ENCODE measurements at places on chromosomes 2 and 18.

- peaks cover 2% of the 10 kb centered on the region for H3K4me1 ChIP-seq
- DNase-seq = no peak
- no peaks in the 10 kb centered on the region for H3K36me3 ChIP-seq
- no peaks in the 10 kb centered on the region for H3K27me3 ChIP-seq
- no peak overlapping the region for H3K27ac ChIP-seq
Measured at GRCh38 chr18:50886929-50887328, 8.0 kb downstream of the ME2 start.

DNA sequence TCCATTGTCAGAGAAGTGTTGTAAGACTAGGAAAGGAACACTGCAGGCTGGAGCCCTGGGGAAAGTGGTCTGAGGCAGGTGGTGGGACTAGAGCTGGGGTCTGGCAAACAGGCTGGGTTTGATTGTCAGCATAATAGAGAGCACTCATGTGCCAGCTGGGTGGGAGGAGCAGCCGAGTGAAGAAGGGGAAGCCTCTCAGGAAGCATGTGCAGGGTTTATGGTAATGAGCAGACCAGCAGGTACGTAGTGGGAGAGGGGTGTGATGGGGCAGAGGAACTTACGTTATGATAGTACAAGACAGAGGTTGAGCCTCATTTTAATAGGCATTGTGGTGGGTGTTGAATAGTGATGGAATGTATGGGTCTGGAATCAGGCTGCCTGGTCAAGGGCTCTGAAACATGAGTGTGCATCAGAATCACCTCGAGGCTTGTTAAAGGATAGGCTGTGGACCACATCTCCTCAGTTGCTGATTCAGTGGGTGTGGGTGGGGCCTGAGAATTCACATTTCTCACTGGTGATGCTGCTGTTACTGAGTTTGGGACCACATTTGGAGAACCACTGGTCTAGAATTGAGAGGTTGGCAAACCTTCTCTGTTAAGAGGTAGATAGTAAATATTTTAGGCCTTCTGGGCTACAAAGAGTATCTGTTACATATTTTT, 1.7 kb upstream of the MGAT5 start:
- no peaks in the 10 kb centered on the region for H3K4me1 ChIP-seq
- DNase-seq = no peak
- no peaks in the 10 kb centered on the region for H3K27me3 ChIP-seq

DNA sequence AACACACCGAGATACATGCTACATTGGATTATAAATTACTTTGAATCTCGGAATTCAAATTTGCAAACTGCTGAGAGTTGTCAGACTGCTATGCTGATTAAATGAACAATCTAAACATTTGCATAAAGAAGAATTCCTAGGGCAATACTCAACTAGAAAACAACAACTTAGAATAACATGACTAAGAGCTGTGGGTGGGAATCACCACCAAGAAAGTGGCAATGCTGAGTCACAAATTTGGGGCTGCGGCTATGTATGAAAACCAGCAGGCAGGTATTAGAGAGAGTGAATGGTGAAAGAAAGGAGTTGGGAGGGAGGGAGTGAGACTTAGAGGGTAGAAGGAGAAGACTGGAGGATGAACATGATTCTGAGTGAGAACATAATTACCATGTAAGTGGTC, 559.5 kb downstream of the PIK3C3 start:
- DNase-seq = no peak
- H3K27me3 ChIP-seq = no peaks in the 10 kb centered on the region
- no peak overlapping the region for H3K4me3 ChIP-seq
- no peaks in the 10 kb centered on the region for H3K4me1 ChIP-seq

DNA sequence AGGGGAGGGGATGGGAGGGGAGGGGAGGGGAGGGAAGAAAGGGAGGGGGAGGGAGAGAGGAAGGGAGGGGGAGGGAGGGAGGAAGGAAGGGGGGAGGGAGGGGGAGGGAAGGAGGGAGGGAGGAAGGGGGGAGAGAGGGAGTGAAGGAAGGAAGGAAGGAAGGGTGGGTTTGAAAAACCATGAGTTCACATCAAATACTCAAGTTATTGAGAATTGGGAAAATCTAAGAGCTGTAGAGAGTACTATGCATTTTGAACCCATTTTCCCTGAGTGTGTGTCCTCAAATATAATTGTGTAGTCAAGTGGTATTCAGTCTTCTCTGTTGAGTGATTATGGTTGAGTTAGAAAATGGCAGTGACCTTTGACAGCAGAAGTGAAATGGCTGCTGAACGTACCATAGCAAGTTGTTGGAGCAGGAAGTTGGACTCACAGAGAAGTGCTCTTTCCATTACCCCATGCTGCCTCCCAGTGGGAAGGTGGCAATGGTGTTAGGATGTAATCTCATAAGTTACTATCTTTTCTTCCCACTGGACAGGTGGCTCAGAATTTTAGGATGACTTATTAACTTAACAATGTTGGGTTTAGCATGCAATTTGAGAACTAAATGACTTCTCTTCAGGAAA, 214.6 kb downstream of the SETBP1 start:
- H3K27me3 ChIP-seq = no peaks in the 10 kb centered on the region
- no peak overlapping the region for H3K4me3 ChIP-seq
- peak; percentile 1 for DNase-seq
- H3K36me3 ChIP-seq = no peaks in the 10 kb centered on the region
- no peak overlapping the region for H3K27ac ChIP-seq
